ENCODE measurements at places on chromosomes 7 and 10.

- no peak for DNase-seq
These were observed 33.6 kb downstream of the ZEB1 start for GRCh38 chr10:31352436-31353226.

- no peak for DNase-seq
These were observed 578.8 kb upstream of the C7orf33 start for GRCh38 chr7:148011753-148012152.

GRCh38 chr10:78433076-78433595, 399.5 kb downstream of the RPS24 start:
- no peak for DNase-seq

DNA sequence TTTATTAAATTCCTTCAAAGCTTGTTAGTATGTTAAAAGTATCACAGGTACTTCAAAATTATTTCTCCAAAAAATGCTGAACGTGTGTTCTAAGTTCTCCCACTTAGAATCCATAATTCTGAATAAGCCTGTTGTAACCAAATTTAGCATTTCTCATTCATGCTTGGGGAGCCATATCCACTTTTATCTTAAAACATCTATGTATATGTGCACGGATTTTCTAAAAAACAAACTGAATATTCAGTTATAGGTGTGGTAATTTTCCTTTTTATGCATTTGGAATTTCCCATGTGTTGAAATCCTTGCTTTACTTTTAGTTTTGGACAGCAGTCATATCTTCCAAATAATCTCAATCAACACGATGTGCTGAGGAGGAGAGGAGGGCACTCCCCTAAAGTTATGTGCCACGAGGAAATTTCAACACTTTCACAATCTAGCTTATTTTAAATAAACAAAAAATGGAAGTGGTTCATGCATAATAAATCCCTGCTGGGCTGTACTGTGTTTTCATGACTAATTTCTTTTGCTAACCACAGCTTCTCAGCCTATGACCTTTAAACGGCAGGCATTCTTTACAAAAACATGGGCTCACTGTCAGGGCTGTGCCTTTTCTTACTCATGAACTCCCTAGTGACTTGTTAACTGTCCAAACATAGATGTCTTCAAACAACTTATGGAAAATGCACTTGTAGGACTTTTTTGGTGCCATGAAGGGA, 380.3 kb upstream of the SEMA3C start:
- peak; percentile 24 for DNase-seq

Measured in dermis microvascular lymphatic vessel endothelial cell (primary cell).